ENCODE measurements at places on chromosomes 3 and 15.
A peak's percentile ranks its signal among the peaks of the same experiment; 100 is the strongest.

GRCh38 chr3:114904633-114905032, 242.5 kb downstream of the ZBTB20 start:
- DNase-seq, result peak; percentile 83

DNA sequence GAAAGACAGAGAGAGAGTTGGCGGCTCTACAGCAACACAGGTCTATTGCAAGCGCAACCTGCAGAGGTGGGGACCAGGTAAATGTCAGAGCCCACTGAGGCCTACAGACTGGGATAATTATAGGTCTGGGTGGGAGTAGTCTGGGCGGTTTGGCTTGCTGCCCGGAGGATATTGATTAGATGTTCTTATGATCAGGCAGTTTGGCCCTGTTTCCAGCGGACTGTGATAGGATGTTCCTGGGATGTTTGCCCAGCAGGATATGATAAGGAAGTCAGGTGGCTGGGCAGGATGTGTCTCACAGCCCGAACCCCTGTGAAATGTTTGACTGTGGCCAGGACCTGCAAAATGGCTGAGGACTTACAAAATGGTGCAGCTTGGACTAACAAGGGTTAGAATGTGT, 364.9 kb downstream of the NAALADL2 start:
- DNase-seq, result no peak

DNA sequence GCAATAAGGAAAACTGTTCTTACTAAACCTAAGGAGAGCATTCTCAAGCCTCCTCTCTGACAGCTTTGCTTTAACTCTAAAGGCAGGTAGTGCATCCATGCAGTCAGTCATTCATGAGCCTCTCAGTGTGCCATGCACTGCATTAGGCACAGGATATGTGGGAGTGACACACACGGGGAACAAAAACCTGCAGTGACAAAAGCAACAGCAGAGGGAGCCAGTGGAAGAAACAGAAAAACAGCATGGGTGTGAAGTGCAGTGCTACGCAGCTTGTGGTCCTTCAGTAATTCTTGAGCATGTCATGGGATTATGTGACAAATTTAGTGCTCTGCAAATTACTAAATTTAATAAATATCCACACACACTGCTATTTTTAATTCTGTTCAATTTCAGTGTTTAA, 230.7 kb downstream of the BBX start:
- peak; percentile 72 for DNase-seq

GRCh38 chr3:138569090-138569489, 25.0 kb downstream of the CEP70 start:
- no peak for DNase-seq

DNA sequence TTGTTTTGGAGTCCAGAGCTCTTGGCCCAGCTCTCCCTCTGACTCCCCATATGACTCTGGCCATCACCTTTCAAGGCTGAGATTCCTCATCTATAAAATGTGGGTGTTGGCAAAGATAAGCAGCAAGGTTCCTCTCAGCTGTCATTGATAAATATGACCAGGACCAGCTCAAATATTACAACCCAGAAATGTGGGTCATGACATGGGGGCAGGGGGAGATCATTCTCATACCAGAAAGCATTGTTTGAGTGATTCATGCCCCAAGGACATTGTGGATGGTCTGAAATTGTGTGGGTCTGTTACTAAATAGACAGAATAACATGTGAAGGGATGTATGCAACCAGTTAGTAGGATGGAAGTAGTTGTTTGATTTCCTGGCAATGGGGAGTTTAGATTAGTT, 13.9 kb downstream of the UPK1B start:
- DNase-seq, result no peak

DNA sequence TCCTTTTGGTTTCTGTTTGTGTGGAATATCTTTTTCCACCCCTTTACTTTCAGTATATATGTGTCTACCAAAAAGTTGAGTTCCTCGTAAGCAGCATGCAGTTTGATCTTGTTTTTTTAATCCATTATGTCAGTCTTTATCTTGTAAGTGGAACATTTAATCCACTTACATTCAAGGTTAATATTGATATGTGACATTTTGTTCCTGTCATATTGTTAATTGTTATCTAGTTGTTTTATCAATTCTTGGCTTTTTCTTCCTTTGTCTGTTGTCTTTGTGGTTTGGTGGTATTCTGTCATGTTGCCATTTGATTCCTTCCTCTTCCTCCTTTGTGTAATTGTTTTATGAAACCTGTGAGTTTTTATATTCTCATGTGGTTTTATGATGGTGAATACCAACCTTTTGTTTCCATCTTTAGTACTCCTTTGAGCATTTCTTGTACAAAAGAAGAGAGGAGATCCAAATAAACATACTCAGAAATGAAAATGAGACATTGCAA, 43.4 kb upstream of the XCR1 start:
- DNase-seq, result peak; percentile 31

- no peak for DNase-seq
Measured at GRCh38 chr3:183033746-183034145, 53.4 kb upstream of the DCUN1D1 start.

- no peak for DNase-seq
Measured at GRCh38 chr3:174295306-174296092, 563.6 kb upstream of the NAALADL2 start.

GRCh38 chr3:187999821-188000220, 154.1 kb upstream of the LPP start:
- peak; percentile 49 for DNase-seq

- DNase-seq, result no peak
Measured at GRCh38 chr3:129010310-129010956, 9.3 kb downstream of the EFCC1 start.

DNA sequence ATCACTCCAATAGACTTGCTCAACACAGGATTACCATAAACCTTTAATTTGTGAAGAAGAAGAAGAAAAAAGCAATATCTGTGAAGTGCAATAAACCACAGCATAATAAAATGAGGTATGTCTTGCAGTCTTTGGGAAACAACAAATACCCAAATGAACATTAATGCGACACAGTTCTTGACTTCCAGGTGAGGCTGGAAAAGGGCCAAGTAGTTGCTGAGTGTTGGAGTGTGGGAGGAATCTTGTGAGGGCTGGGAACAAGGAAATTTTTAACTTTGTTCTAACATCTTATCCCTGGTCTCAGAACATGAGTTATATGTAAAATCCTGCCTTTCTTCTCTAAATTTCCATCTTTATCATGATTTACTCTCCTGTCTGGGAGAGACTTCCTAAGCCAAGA, 206.5 kb downstream of the DTWD1 start:
- no peak for DNase-seq

- DNase-seq, result no peak
Measured at GRCh38 chr3:152491922-152492321, 223.2 kb downstream of the MBNL1 start.

DNA sequence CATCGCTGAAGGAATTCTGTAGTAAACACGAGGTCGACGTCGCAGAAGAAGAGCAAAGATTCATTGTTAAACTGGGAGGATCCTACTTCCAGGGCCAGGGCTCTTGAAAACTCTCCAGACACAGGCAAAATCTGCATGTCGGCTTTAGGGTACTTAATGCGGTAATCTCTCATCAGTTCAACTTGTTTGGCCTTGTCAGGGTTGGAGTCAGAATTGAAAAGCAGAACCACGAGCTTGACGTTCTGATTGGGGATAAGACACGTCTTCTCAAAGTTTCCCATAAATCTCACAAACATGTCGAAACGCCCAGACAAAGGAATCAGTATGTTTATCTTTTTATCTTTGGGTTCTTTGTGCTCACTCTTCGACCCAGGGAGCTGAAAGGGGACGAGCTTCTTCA, 74.0 kb downstream of the CHSY1 start:
- DNase-seq, result no peak

DNA sequence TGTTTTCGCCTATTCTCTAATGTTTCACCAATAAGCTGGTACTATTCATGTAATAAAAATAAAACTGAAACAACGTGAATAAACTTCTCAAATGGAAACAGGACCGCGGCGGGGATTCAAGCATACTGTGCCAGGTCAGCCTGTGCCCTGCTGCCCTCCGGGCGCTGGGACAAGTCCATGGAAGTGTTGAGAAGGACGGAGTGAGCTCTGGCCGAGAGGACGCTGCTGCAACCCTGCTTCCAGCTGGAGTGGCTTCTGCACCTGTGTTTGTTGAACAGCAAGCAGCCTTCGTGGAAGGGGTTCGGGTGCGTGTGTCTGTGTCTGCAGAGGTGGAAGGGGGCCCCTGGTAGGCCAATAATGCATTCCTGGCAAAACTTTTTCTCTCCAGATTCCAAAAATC, 50.0 kb upstream of the PCSK6 start:
- DNase-seq, result no peak

DNA sequence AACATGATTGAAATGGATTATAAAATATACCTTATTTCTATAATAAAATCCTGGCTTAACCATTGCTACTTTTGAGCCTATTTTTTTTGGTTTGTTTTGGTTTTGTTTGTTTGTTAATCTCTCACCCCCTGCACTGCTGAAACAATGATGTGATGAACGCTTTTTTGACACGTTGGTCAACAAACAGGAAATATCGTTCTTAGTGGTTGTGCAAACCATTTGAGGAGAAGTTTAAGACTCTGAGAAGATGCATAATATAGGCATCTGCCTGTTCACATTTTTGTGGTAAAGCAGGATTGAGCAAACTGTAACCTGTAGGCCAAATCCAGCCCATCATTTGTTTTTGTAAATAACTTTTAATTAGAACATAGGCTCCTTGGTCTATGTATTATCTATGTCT, 75.5 kb upstream of the MDFIC2 start:
- no peak for DNase-seq

DNA sequence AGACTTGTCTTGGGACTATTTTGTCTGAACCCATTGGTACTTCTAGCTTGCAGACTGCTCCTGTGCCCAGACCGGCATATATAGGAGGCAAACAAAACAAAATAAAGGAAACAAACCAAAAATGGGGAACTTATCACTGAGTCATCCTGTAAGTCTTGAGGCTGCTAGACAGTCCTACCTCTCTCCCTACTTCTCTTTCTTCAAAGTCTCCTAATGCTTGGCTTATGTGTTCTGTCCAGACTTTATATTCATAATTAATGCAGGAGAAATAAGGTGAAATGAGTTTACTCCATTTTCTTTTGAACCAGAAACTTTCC, 266.2 kb downstream of the ZNF385D start:
- peak; percentile 6 for DNase-seq

- no peak for DNase-seq
Measured at GRCh38 chr3:58464866-58465265, 27.0 kb upstream of the KCTD6 start.

DNA sequence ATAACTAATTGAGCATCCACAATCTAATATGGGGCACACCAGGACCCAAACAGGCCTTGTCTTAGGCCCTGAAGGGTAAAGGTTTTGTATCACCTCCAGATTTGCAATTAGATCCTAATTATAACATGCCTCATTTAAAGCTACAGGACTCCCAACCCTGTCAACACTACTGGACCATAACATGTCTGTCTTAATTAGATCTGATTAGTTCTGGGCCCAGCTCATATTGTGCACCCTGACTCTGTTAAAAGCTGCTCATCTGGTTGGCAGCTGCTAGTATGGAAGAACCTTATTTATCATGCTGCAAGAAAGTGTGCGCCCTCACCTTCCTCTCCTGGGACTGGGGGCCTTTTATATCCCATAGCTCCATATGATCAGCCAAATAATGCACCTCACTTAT, 457.8 kb downstream of the ROBO1 start:
- no peak for DNase-seq

DNA sequence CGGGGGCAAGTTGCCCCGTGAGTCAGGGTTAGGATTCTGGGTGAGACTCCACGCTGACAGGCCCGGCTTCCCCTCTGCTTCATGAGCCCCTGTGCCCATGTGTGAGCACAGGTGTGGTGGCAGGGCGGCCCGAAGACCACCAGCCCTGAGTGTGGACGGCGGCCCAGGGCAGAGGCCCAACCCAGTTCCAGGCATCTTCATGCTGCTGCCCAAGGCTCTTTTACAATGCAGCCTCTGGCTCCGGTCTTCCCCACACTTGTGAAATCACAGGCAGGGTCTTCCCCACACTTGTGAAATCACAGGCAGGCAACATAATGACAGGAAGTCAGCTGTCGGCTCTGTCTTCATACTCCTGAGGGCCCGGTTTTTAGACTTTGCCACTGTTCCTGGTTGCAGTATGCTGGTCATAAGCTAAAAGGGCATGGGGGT, 78.8 kb downstream of the AAGAB start:
- DNase-seq, result peak; percentile 61

- peak; percentile 17 for DNase-seq
Measured at GRCh38 chr3:72052841-72053409, 268.0 kb upstream of the PROK2 start.

- DNase-seq, result no peak
Measured at GRCh38 chr15:38231436-38231835, 21.2 kb upstream of the SPRED1 start.

DNA sequence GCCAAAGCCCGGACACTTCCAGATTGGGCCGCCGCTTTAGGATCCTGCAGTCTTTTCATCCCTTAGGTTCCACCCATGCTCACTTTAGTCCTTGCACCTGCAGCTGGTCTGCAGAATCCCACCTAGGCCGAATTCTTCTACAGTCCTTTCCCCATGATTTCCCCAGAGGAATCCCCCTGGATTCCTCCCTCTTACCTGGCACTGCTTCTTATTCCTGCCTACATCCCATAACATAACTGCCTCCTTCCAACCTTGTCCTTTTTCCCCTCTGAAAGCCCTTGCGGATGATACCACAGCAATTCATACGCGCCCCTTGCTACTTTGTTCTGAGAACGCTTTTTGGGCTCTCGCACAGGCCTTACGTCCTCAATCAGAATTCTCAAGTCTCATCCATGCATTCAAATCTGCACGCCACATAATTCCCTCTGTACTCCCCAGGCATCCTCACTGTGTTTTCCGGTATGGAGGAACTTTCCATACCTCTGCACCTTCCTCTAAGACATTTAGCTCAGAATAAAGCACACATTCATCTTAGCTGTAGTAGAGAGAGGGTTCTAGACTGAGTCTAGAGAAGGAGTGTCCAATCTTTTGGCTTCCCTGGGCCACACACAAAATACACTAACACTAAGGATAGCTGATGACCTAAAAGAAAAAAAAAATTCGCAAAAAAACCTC, 619 bp downstream of the EIF2AK4 start:
- DNase-seq, result peak; percentile 54

GRCh38 chr3:113374078-113374477, 67.2 kb downstream of the CFAP44 start:
- no peak for DNase-seq

GRCh38 chr3:120448756-120449155, 2.0 kb downstream of the FSTL1 start:
- no peak for DNase-seq

- DNase-seq, result no peak
Measured at GRCh38 chr3:192887047-192887446, 30.6 kb downstream of the MB21D2 start.

- DNase-seq, result no peak
Measured at GRCh38 chr3:10395671-10396070, 74.8 kb upstream of the SEC13 start.

GRCh38 chr15:96330064-96330449, 443 bp upstream of the NR2F2 start:
- peak; percentile 18 for DNase-seq

DNA sequence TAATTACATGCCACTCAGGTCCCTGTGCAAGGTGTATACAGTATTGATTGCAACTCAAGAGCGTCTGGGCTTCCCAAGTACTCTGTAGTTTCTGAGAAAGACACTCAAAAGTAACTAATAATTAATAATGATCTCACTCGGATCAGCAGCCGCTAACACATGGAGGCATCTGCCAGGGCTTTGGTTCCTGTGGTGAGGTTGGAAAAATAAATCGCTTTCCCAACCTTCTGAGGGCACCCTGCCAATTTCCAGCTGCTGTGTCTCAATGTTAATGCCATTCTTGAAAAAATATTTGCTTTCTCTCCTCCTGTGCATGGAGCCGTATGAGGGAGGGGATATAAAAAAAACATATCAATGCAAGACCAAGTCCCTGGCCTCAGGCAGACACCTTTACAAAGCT, 116.5 kb upstream of the SLC2A2 start:
- DNase-seq, result no peak

GRCh38 chr3:69838696-69839515, 99.6 kb downstream of the MITF start:
- DNase-seq, result no peak
